H4 (cell line): ENCODE measurements at places on chromosomes 2 and 18. TPM values are rescaled to one million over a fixed set of nuclear protein-coding genes. Genes with fewer than 3 reads are reported as not detected.

Gene ELOA2
- total RNA-seq, result not detected in 2 replicates

Gene ZBTB7C
- total RNA-seq, result 1.0 and 1.1 TPM in 2 replicates

Gene AQP12A
- total RNA-seq, result not detected in 2 replicates

Gene PSMA8
- not detected in 2 replicates for total RNA-seq

Gene LHCGR
- not detected in 2 replicates for total RNA-seq

Gene SKA1
- 30.4 and 45.5 TPM in 2 replicates for total RNA-seq

DNA sequence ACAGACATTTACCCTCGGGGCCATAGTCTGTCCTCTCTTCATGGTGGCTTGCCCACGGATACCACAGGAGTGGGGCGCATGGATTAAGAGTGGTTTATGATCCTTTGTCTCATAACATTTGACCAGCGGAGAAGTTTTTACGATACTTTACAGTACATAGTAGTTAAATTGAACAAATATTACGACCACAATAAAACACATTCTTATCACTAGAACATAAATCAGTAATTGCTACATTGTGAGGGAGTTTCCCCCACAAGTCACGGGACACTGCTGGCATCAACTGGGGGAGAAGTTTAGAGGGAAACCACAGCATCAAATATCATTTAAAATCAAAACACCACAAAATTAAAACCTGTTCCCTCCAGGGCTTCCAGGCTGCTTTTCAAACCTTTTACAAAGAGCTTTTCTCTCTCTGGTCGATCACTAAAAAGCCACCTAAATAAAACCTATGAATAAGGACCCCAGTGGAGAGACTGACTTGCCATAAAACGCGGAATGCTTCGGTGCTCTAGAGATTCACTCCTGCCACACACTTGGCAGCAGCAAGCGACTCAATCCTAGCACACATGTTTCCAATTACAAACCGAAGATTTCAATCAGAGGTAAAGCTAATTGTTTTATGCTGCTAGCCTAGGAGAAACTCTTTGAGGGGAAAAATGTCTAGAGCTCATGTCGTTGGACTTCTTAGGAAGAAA is 173.7 kb upstream of the HNRNPA3 start:
- peak; percentile 6 for DNase-seq

DNA sequence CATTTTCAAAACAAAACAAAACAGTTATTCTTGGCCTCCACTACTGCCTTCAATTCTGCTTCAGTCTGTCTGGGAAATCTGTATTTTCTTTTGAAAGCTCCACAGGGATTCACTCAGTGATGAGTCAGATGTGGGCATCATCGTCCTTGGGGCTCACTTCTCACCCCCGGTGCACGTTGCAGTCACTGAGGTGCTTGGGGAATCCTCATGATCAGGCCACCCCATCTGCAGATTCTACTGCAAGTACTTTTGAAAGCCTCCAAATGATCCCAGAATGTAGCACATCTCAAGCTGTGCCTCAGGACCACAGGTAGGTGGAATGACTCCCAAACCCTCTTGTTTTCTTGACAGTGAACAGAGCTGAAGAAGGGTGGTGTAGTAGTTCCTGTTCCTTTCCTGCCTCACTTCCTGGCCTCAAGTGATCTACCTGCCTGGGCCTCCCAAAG is 34.3 kb downstream of the LPIN2 start:
- DNase-seq, result peak; percentile 22

- DNase-seq, result peak; percentile 14
Observed at GRCh38 chr2:23940718-23941620, 706 bp downstream of the UBXN2A start.

- peak; percentile 20 for DNase-seq
Observed at GRCh38 chr2:68088940-68089339, 26.1 kb upstream of the C1D start.

- no peak for DNase-seq
Observed at GRCh38 chr2:81093031-81093430, 788.5 kb upstream of the LRRTM1 start.

DNA sequence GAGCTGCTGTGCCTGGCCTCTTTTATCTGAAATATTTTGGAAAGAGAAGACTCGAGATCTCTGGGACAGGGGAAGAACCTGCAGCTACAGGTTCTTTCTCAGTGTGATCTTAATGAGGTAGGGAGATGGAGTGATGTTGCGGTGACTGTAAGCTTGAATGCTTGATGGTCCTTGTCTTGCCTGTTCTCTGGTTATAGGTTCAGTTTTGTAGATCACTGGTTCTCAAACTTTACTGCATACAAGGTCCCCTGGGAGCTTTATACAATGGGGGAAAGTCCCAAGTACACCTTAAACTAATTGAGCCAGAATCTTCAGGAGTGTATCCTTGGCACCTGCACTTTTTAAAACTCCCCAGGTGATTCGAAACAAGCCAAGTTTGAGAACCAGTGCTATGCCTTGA is 136.7 kb upstream of the CXCR4 start:
- DNase-seq, result no peak

DNA sequence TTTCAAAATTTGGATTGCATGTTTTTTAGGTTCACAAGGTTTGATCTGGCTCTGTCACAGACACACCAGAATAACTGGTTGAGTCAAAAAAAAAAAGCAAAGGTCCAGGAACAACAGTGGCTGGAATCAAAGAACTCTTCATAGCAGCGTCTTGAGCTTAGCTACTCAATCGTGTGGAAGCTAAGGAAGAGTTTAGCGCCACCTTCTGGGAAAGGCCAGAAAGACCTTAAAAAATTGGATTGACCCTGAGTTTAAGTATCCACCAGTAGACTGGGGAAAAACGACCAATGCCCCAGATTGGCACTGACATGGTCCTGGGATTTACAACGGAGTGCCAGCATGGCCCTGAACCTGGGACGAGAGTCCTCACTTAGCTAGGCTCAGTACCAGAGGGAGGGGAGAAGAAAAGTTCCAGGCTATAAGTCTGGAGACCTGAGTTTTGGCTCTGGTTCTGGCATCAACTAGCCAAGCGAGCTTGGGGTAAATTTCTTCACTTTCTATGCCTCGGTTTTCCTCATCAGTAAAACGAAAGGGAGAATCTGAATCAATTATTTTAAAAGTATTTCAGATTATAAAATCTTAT is 71.1 kb upstream of the TFCP2L1 start:
- DNase-seq, result peak; percentile 46
